T-helper 2 cell treated with Interferon-gamma antibody and Interleukin-4, amounts not matched to agents 5 μg/mL and 100 μg/mL, for 36 hours (primary cell): ENCODE measurements at places on chromosomes 12 and 14.

DNA sequence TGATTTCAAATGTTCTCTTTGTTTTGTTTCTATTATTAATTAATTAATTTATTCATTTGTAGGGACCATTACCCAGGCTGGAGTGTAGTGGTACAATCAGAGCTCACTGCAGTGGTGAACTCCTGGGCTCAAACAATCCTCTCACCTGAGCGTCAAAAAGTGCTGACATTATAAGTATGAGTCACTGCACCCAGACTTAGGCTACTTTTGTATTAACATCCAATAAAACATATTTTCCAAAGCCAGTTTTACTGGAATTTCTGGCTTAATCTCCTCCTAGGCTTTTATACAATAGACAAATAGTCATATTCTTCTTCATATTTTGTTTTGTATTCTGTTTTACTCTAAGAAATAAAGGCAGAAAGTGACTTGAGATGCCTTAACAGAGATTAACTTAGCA, 749.6 kb downstream of the SLC16A7 start:
- H3K27me3 ChIP-seq = no peaks in the 10 kb centered on the region
- H3K4me1 ChIP-seq = no peaks in the 10 kb centered on the region
- no peaks in the 10 kb centered on the region for H3K36me3 ChIP-seq
- no peak overlapping the region for H3K4me3 ChIP-seq
- no peak for DNase-seq

GRCh38 chr14:64234877-64235651, 59.1 kb downstream of the ESR2 start:
- no peak overlapping the region for H3K4me3 ChIP-seq
- peaks cover 15% of the 10 kb centered on the region for H3K4me1 ChIP-seq
- DNase-seq = no peak

GRCh38 chr12:1465990-1466389, 128.4 kb downstream of the FBXL14 start:
- no peaks in the 10 kb centered on the region for H3K27me3 ChIP-seq
- no peak overlapping the region for H3K4me3 ChIP-seq
- DNase-seq = no peak
- H3K36me3 ChIP-seq = peaks cover 1% of the 10 kb centered on the region

- H3K27ac ChIP-seq = no peak overlapping the region
- peak overlapping the region; percentile 80 for H3K4me3 ChIP-seq
- H3K36me3 ChIP-seq = peaks cover 1% of the 10 kb centered on the region
- H3K4me1 ChIP-seq = peaks cover 16% of the 10 kb centered on the region
- H3K27me3 ChIP-seq = peaks cover 57% of the 10 kb centered on the region
- DNase-seq = no peak
Observed at GRCh38 chr12:79691511-79692248, 916 bp upstream of the PAWR start.

- no peaks in the 10 kb centered on the region for H3K36me3 ChIP-seq
- no peak for DNase-seq
- no peak overlapping the region for H3K27ac ChIP-seq
- peak overlapping the region; percentile 84 for H3K4me3 ChIP-seq
- peaks cover 66% of the 10 kb centered on the region for H3K27me3 ChIP-seq
Observed at GRCh38 chr14:32939254-32940065, 781 bp downstream of the NPAS3 start.

- DNase-seq = no peak
- H3K4me1 ChIP-seq = no peaks in the 10 kb centered on the region
- H3K27me3 ChIP-seq = no peaks in the 10 kb centered on the region
Observed at GRCh38 chr14:83172363-83172762, 1638.7 kb upstream of the SEL1L start.

DNA sequence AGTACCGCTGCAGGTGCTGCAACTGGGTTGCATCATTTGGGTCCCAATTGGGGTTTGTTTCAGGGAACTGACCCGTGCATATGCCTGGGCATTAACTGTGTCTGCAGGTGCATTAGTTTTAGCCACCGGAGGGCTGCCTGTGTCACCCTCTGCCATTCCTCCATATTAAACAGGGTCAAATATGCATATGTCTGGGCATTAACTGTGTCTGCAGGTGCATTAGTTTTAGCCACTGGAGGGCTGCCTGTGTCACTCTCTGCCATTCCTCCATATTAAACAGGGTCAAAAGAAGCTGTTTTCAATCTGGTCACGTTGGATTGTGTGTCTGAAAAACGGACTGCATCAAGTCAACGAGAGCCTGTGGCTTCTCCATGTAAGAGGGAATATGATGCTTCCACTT, 1317.0 kb downstream of the TMEM121 start:
- H3K4me1 ChIP-seq = peaks cover 38% of the 10 kb centered on the region
- H3K27ac ChIP-seq = no peak overlapping the region
- no peak for DNase-seq
- H3K4me3 ChIP-seq = peak overlapping the region; percentile 94
- peaks cover 32% of the 10 kb centered on the region for H3K27me3 ChIP-seq

DNA sequence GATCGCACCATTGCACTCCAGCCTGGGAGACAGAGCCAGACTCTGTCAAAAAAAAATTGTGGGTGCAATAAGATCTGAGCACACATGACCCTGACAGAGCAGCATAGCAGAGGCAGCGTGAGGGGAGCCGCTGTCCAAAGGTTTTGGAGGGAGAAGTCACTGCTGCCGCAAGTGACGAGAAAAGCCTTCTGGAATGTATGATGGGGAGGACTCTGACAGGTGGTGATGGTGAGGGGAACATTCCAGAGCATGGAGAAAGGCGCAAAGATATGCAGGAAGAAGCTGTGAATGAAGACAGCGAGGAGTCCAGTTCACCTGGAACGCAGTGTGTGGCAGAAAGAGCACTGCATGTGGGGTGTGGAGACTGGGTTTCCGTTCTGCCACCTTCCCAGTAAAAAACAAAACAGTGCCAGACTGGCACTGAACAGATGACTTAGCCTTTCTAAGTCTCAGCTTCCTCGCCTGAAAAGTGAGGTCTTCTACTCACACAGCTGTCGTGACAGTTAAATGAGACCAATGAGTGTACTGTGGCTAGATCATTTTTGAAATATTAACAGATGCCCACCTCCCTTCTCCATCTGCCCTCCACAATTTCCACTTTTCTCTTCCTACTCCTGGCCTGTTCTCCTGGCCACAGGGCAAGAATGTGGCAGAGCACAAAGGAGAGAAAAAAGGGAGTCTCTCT, 53.4 kb upstream of the PTHLH start:
- H3K4me3 ChIP-seq = no peak overlapping the region
- no peaks in the 10 kb centered on the region for H3K27me3 ChIP-seq
- no peak overlapping the region for H3K27ac ChIP-seq
- H3K36me3 ChIP-seq = no peaks in the 10 kb centered on the region

DNA sequence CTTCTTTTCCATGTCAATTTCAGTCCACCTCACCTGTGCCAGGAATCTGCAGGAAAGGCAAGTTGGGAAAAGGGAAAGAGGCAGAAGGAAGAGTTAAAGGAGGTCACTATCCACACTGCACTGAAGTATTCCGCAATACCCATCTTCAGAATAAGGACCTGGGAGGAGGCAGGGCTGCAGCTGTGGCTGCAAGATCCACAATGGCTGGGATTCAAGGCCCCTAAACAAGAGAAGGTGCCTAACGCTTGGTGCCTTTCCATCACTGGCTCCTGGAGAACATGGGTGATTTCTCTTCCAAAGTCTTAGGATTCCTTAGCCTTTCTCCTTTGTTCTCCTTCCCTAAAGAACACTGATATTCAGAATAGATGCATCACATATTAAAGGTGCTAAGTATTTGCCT, 204.0 kb downstream of the GRIN2B start:
- H3K27ac ChIP-seq = no peak overlapping the region
- no peak overlapping the region for H3K4me3 ChIP-seq
- DNase-seq = no peak
- no peaks in the 10 kb centered on the region for H3K4me1 ChIP-seq
- no peaks in the 10 kb centered on the region for H3K36me3 ChIP-seq

DNA sequence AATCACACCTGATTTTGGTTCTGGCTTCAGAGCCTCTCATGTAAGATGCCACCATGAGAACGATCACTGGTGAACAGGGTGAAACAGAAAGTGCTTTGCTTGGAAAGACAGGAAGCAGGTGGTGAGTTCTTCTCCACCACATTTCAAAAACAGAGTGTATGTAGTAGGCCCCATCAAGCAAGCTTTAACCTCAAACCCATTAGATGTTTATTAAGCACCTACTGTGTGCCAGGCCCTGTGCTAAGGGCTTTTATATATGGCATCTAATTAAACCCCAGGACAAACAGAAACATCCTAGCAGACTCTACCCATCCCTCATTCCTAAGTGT, 47.8 kb upstream of the MED13L start:
- H3K36me3 ChIP-seq = peaks cover 3% of the 10 kb centered on the region
- peak overlapping the region; percentile 33 for H3K4me3 ChIP-seq
- no peaks in the 10 kb centered on the region for H3K27me3 ChIP-seq
- H3K27ac ChIP-seq = peak overlapping the region; percentile 52

DNA sequence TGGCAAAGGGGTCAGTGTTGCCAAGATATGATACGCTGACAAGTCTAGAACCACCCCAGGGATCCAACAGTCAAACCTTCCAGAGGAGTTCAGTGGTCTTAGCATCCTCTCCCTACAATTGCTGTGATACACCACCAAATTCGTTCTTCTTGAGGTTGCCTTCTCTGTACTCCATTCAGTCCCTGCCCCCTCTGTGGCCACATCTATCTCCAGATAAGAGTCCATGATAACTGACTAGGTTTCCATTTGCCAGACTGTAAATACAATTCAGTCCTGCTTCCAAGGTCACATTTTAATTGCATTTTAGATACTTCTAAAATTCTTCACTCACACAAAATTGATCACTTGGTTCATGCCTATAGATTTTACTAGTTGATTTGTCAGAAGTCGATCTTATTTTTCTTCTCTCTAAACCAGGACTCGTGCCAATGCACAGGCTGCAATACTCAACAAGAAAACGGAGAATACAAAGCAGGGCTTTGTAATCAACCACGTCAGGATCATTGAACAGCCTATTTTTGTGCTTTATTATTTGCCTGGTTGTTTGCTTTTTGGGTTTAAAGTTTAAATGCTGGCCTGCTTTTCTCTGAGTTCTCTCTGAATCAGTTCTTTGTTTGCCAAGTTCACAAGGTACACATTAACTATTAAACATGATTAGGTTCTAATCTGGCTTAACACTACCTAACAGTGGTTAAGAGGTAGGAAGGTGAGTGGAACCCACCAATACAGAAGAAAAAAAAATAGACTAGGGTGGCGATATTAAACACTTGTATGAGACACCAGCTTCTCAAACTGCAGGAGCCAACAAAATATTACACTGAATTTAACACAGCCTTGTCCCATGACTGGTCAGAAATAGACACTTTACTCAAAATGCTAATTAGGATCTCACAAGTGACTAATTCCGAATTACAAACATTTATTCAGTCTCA, 5.3 kb upstream of the TSPAN8 start:
- H3K4me3 ChIP-seq = no peak overlapping the region
- DNase-seq = no peak
- no peaks in the 10 kb centered on the region for H3K27me3 ChIP-seq
- H3K36me3 ChIP-seq = no peaks in the 10 kb centered on the region

DNA sequence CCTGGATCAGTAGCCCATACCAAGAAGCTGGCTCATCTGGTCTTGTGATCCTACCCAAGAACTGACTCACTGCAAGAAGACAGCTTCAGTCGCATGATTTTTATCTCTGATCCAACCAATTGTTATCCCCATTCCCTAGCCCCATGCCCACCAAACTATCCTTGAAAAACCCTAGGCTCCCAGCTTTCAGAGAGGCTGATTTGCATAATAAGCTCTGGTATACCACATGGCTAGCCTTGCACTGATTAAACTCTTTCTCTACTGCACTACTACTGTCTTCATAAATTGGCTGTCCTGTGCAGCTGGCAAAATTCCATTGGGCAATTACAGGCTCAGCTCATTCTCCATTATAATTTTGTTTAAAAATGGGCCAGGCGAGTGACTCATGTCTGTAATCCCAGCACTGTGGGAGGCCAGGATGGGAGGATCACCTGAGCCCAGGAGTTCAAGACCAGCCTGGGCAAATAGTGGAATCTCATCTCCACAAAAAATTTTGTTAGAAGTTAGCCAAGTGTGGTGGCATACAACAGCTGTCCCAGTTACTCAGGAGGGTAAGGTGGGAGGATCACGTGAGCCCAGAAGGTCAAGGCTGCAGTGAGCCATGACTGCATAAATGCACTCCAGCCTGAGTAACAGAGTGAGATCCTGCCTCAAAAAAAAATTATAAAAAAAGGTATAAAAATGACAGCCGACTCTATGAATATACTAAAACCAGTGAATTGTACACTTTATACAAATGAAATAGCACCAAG, 76.7 kb upstream of the EIF5 start:
- no peaks in the 10 kb centered on the region for H3K4me1 ChIP-seq
- no peak for DNase-seq
- H3K27ac ChIP-seq = no peak overlapping the region
- H3K36me3 ChIP-seq = no peaks in the 10 kb centered on the region
- H3K27me3 ChIP-seq = peaks cover 7% of the 10 kb centered on the region

DNA sequence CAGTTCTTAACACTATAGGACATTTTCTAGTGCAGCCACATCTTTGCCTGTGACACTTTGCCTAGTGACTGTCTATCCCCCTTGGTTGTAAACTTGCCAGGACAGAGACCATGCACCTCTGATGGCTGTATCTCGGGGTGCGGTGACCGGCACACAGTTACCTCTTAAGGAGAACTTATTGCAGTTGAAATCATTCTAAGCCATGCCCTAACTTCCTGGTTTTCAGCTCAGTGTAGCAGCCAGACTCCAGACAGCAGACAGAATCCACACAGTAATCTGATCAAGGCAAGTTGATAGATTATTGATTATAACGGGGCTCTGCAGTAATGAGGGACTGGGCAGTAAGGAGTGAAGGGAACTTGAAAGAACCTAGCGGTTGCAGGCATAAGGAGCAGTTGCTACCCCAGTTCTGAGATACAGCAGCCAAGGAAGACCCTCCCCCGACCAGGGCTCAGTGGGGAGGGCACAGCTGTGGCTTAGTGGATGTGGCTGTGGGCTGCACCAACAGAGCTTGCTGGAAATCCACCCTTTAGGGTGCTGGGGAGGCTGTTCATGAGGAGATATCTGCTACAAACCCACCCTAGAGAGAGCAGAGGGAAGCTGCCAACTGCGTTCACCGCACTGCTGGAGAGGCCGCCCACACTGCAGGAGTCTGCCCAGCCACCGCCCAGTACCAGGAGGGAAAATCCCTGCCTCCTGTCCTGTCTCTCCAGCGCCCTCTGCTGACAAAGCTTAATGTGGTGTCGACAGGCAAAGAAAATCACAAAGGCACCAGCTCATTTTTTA, 58.2 kb upstream of the BEGAIN start:
- H3K27me3 ChIP-seq = peaks cover 8% of the 10 kb centered on the region
- peak overlapping the region; percentile 66 for H3K4me3 ChIP-seq
- peaks cover 53% of the 10 kb centered on the region for H3K4me1 ChIP-seq
- DNase-seq = peak; percentile 84
- peak overlapping the region; percentile 82 for H3K27ac ChIP-seq

- no peak for DNase-seq
- no peaks in the 10 kb centered on the region for H3K4me1 ChIP-seq
- no peaks in the 10 kb centered on the region for H3K36me3 ChIP-seq
- no peak overlapping the region for H3K27ac ChIP-seq
Observed at GRCh38 chr12:65266408-65266807, 12.1 kb upstream of the MSRB3 start.

GRCh38 chr14:95885278-95885677, 8.6 kb downstream of the TUNAR start:
- H3K4me3 ChIP-seq = no peak overlapping the region
- H3K27me3 ChIP-seq = peaks cover 5% of the 10 kb centered on the region
- no peaks in the 10 kb centered on the region for H3K36me3 ChIP-seq
- H3K27ac ChIP-seq = no peak overlapping the region
